ENCODE measurements at places on chromosomes 12 and 14. TPM values are rescaled to one million over a fixed set of nuclear protein-coding genes. Genes with fewer than 3 reads are reported as not detected.

DNA sequence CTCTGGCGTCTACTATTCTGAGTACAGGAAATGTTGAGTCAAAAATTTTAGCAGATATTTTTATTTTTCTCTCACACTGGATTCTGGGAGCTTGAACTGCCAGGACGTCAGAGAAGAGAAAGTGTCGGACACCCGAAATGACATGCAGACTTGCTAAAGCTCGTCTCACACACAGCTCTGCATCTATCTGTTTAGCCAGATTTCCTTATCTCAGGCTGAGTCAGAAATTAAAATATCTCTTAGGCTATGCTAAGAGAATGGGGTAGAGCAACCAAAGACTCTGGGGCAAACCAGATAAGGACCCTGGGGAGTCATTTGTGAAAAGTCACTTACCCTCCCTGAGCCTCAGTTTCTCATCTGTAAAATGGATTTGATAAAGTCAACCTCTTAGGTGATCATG is 1124.1 kb downstream of the VRK1 start:
- DNase-seq = no peak
- H3K27ac ChIP-seq = no peak overlapping the region
- no peak overlapping the region for H3K4me3 ChIP-seq
- no peaks in the 10 kb centered on the region for H3K4me1 ChIP-seq
- no peaks in the 10 kb centered on the region for H3K27me3 ChIP-seq
- no peaks in the 10 kb centered on the region for H3K36me3 ChIP-seq

- no peak overlapping the region for H3K4me3 ChIP-seq
- no peaks in the 10 kb centered on the region for H3K4me1 ChIP-seq
- no peaks in the 10 kb centered on the region for H3K27me3 ChIP-seq
- H3K27ac ChIP-seq = no peak overlapping the region
These were observed 368.7 kb upstream of the PRICKLE1 start for GRCh38 chr12:42958291-42958674.

DNA sequence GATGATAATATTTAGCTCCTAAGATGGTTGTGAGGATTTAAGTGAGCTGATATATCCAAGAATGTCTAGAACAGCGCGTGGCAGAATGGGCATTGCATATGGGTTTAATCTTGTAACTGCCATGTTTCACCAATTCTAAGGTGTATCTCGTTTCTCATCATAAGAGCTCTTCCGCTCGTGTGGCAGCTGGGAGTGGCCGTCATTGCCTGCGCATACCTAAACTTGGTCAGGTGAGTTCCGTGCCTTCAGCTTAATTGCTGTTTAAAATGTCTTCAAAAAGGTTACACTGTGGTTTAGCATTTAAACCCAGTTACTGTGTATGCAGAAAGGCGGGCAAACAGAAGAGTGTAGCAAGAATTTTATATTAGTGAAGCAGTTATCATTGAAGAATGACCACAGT is 4.5 kb upstream of the AQP2 start:
- DNase-seq = no peak
- no peaks in the 10 kb centered on the region for H3K27me3 ChIP-seq
- H3K4me3 ChIP-seq = no peak overlapping the region
- H3K4me1 ChIP-seq = peaks cover 6% of the 10 kb centered on the region
- no peak overlapping the region for H3K27ac ChIP-seq

DNA sequence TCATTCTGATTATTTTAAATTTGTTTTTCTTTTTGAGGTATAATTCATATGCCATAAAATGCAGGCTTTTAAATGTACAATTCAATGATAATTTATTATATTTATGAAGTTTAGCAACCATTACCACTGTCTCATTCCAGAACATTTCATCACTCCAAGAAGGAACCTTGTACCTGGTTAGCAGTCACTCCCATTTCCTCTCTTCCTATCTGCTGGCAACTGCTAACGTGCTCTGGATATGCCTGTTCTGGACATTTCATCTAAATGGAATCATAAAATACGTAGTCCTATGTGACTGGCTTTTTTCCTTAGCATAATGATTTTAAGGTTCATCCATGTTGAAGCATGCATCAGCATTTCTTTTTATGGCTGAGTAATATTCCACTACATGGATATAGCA is 15.5 kb downstream of the CPSF6 start:
- H3K36me3 ChIP-seq = peaks cover 21% of the 10 kb centered on the region
- H3K4me3 ChIP-seq = no peak overlapping the region
- no peaks in the 10 kb centered on the region for H3K4me1 ChIP-seq
- no peak for DNase-seq

- no peak overlapping the region for H3K4me3 ChIP-seq
- peak; percentile 52 for DNase-seq
- no peak overlapping the region for H3K27ac ChIP-seq
- H3K4me1 ChIP-seq = peaks cover 5% of the 10 kb centered on the region
- no peaks in the 10 kb centered on the region for H3K27me3 ChIP-seq
- no peaks in the 10 kb centered on the region for H3K36me3 ChIP-seq
These were observed 41.9 kb downstream of the CYP46A1 start for GRCh38 chr14:99725774-99726537.

DNA sequence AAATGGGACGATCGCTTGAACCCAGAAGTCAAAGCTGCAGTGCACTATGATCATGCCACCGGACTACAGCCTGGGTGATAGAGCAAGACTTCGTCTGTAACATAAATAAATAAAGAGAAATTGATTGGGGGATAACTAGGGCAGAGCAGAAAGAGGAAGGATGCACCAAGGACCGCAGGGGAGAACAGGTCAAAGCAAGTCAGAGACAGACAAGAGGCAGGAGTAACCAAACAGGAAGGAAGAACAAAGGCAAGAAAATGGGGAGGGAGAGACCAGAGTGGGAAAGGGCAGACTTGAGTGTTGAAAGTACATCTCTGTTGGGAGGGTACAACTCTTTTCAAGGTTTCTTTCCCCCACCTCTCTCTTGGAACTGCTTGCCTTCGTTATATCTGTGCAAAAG is 50.8 kb upstream of the ELK3 start:
- DNase-seq = no peak
- H3K36me3 ChIP-seq = no peaks in the 10 kb centered on the region
- no peak overlapping the region for H3K27ac ChIP-seq
- H3K4me3 ChIP-seq = no peak overlapping the region
- H3K27me3 ChIP-seq = no peaks in the 10 kb centered on the region
- no peaks in the 10 kb centered on the region for H3K4me1 ChIP-seq

Gene NKX2-1
- total RNA-seq = not detected

Gene BAZ1A
- 20.8 TPM for total RNA-seq

Gene NTS
- 0.82 TPM for total RNA-seq

Measured in kidney (tissue), 22 donors.